ENCODE measurements at places on chromosomes 5 and 9.
A peak's percentile ranks its signal among the peaks of the same experiment; 100 is the strongest.

- H3K36me3 ChIP-seq: no peaks in the 10 kb centered on the region
- H3K4me3 ChIP-seq: no peak overlapping the region
- no peaks in the 10 kb centered on the region for H3K27me3 ChIP-seq
- DNase-seq: no peak
- no peak overlapping the region for H3K27ac ChIP-seq
- no peaks in the 10 kb centered on the region for H3K4me1 ChIP-seq
Observed at GRCh38 chr9:98568234-98568908, 140.4 kb downstream of the GABBR2 start.

DNA sequence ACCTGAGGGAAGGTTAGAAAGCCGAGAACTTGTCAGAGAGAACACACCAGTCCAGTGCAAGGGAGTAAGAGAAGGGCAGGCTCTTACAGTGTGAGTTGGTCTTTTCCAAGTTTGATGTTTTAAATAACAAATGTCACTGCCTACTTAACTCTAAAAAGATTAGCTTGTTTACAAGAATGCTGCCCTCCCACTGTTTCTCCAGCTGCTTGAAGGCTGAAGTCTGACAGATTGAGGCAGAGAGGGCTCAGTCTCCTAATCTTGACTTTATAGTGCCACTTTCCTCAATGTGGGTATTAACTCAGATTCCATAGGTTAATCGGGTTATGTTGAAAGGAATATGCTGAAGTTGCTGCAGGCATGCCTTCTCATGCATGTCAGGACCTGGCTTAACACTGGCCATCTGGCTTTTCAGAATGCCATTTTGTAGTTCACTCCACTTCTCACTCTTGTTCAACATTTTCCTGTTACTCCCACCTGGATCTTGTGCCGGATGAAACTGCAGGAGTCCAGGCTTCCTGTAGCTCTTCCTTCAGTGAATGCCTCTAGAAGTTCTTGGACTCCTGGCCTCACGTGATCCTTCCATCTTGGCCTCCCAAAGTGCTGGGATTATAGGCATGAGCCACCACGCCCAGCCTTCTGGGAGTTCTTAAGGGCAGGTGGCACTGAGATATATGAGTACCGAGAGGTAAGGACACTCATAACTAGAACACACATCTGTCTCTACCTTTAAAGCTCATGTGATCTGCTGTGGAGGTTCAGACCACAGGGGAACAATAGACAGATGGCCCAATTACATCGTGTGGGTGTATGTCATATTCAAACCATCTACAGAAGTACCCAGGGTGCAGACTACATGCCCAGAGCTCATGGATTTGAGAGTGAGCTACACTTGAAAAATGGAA is 249.7 kb downstream of the ARHGAP26 start:
- H3K4me3 ChIP-seq: no peak overlapping the region
- no peaks in the 10 kb centered on the region for H3K4me1 ChIP-seq
- no peaks in the 10 kb centered on the region for H3K36me3 ChIP-seq

DNA sequence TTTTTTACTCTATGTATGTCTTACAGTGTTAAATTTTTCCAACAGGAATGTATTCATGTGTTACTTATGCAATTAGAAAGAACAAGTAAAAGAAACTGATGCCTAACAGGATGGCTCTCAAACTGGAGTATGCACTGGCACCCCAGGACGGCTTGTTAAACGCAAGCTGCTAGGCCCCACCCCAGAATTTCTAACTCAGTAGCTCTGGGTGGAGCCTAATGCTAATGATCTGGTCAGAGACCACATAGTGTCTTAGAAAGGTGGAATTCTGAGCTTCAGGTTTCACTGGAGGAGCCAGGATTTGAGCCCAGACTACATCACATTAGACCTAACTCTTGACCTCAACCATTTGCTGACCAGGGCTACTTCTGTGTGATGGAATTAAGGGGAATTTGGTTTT is 34.4 kb downstream of the SHC3 start:
- no peaks in the 10 kb centered on the region for H3K4me1 ChIP-seq
- H3K4me3 ChIP-seq: no peak overlapping the region
- DNase-seq: no peak

DNA sequence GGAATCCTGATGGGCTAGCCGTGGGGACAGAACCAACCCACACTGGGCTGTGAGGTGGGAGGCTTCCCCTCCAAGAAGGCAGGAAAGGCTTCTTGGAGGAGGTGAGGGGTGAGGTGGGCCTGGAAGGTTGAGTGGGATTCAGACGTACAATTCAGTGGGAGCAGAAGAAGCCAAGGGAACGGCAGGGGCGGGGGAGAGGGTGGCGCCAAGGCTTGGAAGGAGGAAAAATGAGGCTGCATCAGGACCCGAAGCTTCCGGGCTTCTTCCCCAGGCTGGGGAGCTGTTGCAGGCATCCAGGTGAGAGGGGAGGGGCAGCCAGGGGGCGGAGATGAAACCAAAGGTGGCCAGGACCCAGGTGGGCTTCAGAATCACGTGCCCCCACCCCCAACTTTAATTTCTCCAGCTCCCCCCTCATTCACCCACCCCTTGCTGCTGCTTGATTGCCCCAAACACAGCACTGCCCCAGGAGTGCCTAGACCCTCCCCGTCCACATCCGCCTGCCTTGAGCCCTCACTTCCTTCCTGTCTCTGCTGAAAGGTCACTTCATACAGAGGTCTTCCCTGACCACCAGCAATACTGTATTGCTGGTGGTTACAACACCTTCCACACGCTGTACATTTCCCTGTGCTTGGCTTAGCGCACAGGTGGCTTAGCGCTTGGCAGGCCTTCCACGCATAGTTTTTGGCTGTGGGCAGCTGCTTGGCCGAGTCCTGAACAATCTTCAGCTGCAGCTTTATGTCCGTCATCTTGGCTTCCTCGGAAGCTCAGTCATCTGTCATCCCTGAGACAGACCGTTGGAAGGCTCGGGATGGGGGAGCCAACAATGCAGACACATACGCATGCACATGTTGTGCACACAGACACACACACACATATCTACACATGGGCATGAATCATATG is 193.5 kb downstream of the RGS3 start:
- no peak for DNase-seq
- H3K4me3 ChIP-seq: no peak overlapping the region
- no peaks in the 10 kb centered on the region for H3K36me3 ChIP-seq
- no peaks in the 10 kb centered on the region for H3K27me3 ChIP-seq
- H3K27ac ChIP-seq: no peak overlapping the region

DNA sequence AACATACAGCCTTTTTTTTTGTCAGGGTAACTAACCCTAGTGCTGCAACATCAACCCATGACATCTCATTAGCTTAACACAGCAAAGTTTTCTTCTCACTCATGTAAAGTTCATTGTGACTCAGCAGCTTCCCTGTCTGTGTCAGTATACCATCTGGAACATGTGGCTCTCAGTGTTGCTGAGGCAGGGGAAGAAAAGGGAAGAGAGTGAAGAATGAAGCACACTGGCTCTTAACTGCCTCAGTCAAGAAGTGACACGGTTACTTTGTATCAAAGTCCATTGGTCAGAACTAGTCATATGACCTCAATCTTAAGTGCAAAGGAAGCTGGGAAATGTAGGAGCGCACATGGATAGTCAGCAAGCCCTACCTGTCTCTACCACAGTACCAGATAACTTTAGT is 185.0 kb upstream of the ELL2 start:
- DNase-seq: peak; percentile 7
- no peak overlapping the region for H3K4me3 ChIP-seq
- H3K27ac ChIP-seq: no peak overlapping the region
- H3K27me3 ChIP-seq: no peaks in the 10 kb centered on the region
- no peaks in the 10 kb centered on the region for H3K36me3 ChIP-seq

DNA sequence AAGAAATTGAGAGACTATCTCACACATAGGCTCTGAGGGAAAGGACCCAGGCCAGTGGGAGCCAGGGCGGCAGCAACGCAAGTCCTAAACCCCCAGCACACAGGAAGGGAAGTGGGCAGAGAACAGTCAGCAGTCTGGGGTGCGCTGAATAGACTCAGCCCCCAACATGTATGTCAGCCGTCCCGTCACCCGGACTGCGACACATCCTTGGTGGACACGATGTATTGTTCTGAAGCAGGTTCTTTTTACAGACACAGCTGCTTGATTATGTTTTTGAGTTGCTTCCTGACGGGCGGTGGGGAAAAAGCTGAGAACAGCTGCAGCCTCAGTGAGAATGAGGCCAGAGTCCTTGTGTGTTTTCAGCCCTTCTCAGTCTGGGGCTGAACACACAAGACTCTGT is 64.1 kb upstream of the CXCL14 start:
- no peak for DNase-seq
- peaks cover 3% of the 10 kb centered on the region for H3K4me1 ChIP-seq
- no peaks in the 10 kb centered on the region for H3K27me3 ChIP-seq

DNA sequence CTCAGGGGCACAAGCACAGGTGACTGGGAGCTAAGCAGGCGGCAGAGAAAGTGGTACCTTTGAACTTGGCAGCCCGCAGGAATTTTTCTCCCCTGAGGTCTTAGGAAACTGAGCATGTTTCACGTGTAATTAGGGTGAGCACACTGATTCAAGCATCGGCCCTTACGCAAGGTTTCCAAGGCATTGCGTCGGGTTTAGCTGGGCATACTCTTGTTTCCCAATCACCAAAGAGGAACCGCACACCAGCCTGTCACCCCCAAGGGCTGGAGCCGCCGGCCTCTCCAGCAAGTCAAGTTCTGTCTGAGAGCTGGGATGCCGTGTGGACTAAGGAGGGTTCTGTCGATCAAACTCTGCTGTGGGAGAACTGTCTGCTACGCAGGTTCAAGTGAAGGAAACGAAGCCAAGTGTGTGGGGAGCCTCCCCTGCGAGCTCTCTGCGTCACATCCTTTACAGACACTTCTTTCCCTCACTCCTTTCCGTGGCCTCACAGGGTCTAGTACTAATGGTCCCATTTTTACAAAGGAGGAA is 53.0 kb downstream of the ERGIC1 start:
- no peaks in the 10 kb centered on the region for H3K27me3 ChIP-seq
- H3K36me3 ChIP-seq: peaks cover 6% of the 10 kb centered on the region
- peak; percentile 100 for DNase-seq
- no peak overlapping the region for H3K4me3 ChIP-seq
- H3K27ac ChIP-seq: no peak overlapping the region

GRCh38 chr9:114011313-114011712 is 66.8 kb downstream of the AMBP start:
- H3K27ac ChIP-seq: no peak overlapping the region
- no peaks in the 10 kb centered on the region for H3K27me3 ChIP-seq
- DNase-seq: no peak
- no peak overlapping the region for H3K4me3 ChIP-seq
